GM04504 (cell line): ENCODE measurements at places on chromosomes 11 and 22.

- DNase-seq = no peak
Observed at GRCh38 chr22:45541382-45541979, 38.8 kb downstream of the FBLN1 start.

- DNase-seq = no peak
Observed at GRCh38 chr22:25953919-25954318, 211.9 kb downstream of the MYO18B start.

DNA sequence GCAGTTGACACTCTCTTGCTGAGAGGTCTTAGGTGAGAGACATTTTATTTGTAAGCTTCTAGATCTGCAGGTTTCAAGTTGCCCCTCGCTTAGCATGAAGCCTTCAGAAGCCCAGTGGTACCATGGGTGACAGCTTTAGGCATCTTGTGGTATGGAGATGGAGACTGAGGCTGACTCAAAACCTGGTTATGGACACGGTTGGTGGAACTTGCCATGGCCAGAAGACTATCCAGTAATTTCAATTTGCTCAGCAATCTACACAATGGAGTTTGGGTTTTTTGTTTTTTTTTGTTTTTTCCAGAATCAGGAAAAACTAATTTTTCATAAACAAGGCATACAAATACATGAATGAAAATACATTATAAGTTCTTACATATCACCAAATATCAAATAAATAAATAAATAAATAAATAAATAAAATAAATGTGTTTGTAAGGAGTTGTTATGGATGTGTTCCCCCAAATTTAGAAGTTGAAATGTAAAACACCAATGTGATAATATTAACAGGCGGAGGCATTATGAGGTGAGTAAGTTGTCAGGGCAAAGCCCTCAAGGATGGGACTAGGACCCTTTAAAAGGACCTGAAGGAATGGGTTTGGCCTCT, 22.6 kb downstream of the ETS1 start:
- DNase-seq = no peak

- no peak for DNase-seq
Observed at GRCh38 chr11:70654016-70654415, 255.7 kb downstream of the CTTN start.

DNA sequence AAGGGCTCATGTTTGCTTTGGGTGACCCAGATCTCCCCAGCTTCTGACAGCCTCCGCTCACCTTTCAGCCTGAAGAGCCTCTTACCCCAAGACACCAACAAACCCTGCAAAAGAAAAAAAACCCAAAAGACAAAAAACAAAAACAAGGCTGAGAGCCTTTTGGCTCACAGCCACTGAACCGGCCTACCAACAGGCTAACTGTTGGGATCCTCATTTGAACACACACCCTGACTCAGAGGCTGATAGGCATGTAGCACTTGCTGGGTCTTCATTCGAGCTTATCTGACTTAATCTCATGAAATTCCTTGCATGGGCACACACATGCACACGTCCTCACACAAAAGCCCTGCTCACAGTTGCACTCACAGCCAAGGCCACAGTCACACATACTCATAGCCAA, 22.9 kb upstream of the TSKU start:
- DNase-seq = no peak

DNA sequence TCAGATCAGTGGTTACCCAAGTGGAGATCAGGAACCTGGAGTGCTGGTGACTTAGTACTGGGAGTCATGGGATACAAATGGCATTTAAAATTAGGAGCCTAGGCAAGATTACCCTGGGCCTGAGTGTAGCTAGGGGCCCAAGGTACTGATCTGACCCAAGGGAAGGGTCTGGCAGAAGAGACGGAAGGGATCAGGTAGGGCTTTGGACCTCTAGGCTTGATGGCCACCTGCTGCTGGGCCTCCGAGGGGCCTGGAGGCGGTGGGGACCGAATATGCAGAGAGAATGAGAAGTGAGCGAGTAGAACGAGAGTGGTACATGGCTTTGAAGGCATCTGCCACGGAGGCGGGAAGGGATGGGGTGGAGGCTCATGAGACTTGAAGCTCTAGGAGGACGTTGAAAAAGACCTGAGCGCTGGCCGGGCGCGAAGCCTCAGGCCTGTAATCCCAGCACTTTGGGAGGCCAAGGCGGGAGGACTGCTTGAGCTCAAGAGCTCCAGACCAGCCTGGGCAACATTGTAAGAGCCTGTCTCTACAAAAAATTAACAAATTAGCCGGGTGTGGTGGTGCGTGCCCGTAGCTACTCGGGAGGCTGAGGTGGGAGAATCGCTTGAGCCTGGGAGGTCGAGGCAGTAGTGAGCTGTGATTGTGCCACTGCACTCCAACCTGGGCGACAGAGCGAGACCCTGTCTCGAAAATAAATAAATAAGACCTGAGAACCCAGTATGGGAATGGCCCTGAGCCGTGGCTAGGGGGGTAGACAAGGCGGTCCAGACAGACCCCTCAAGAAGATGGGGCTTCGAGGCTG, 563 bp upstream of the PPIL2 start:
- no peak for DNase-seq
